Heart left ventricle (tissue), 16 donors: ENCODE measurements at places on chromosomes 6 and 20.

GRCh38 chr6:109769213-109769612 is 78.1 kb downstream of the FIG4 start:
- no peak for DNase-seq

DNA sequence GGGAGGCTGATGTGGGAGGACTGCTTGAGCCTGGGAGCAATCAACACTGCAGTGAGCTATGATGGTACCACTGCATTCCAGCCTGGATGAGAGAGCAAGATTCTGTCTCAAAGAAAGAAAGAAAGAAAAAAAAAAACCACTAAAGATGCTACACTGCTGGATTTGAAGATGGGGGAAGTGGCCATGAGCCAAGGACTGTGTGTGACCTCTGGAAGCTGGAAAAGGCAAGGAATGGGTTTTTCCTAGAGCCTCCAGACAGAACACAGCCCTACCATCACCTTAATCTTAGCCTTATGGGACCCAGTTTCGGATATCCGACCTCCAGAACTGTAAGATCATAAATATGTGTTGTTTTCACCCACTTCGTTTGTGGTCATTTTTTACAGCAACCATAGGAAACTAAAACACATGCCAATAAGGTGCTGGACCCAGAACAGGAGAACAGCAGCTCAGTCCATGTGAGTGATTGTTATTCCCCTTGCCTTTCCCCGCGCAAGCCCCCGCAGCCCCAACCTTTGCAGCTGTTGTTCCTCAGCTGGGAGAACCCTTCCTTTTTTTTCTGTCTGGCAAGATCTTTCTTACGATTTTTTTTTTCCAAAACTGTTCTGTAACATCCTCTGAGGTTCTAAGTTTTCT is 11.1 kb upstream of the VAPB start:
- DNase-seq = no peak

DNA sequence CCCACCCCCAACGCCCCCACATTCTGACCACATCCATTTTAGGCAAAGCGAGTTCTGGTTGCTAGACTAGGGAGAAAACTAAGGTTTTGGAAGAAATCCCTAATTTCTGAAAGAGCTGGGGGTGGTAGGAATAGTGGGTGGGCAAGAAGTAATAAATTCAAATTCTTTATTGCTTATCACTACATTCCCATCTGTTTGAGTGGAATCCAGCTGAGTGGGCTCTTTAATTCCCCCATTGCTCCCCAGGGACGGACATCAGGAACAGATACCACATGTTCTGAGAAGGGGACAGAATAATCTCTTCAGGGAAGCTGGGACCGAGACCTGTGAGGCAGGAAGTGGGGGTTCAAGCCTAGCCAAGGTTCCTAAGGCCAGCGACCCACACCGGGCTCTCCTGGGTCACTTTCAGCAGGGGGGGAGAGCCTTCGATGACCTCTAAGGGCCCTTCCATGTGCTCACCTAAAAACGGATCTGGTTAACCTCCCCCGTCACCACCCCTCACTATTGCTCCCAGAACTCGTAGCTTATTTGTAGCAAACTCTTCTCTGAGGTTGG is 42.3 kb upstream of the MRPS10 start:
- DNase-seq = peak; percentile 31

DNA sequence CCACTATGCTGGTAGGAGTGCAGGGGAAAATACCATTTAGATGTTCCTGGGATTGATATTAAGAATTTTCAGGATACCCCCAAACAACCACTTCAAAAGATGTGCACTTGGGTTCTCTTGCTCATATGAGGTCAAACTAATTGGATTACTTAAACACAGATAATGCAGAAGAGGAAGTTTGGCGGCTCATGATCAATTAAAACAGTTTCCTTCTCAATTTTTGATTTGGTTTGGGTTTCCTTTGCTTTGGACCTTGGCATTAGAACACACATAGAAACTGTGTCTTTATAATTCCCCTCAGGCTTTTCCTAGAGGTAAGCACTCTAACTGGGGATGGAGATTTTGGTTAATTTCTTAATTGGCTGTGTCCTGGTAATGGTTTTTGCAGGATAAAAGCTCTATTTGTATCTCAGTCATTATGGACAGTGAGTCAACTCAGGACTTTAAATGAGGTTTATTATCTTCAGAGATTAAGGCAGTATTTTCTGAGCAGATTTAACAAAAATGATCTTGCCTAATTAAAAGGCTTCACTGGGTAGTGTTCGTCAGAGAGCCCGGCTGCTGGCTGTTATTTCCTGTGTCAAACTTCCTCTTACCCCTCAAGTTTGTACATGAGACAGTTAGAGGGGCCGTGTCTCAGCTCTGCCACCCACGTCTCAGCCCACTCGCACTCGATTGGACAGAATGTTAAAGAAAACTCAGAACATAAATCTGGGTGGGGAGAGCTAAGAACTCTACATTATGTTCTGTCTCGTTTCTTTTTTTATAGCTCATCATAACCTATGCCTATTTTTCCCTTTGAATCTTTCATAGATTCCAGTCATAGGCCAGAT is 50.3 kb upstream of the PREP start:
- DNase-seq = no peak

- no peak for DNase-seq
Measured at GRCh38 chr6:63504777-63505384, 67.4 kb upstream of the LOC128125822 start.

DNA sequence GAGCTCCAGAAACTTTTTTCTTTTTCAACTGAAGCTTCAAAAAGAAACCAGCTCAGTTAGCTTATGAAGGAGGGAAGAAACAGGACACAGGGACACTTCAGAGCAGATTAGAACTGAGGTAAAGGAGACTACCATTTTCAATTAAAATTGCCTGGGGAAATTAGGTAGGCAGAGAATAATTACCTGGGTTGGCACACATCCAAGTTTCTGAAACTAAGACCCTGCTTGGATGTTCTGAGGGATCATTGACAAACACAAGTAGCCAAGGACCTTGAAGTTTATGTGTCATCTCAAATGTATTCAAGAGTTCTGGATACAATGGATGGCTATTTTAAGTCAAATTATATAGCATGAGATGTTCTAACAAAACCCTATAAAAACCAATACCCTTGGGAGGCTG is 137.6 kb downstream of the PLCB4 start:
- DNase-seq = no peak

DNA sequence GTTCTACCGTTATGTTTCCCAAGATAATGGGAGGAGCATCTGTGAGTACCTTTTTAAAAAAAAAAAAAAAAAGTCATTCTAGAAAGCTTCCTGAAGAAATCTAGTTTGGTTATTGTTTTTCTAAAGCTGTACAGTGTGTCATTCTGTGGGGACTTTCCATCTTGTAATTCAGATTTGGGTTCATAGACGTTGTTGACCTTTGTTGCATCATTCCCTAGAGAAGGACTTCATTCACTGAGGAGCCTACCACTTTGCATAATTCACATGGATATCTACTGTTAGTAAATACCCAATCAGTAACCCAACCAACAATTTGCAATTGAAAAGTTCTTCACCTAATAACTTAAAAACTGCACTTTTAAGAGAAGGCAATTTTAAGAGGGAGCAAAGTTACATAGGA is 60.1 kb downstream of the RPP40 start:
- DNase-seq = no peak

DNA sequence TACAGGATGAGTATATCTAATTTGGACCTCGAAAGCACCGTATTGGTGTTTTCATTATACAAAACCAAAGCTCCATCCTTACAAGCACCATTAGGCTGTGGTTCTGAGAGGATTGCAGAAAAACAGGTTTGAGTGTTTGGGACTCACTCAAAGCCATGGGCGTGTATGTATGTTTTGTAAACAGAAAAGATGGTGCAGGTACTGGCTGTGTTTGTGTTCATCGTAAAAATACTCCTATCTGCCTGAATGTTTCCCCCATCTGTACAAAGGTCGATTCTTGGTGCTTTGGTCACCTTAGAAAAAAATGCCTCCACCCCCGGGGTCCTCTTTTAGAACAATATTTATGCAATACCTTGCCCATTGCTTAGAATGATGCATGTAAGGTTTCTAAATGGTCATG is 286.6 kb downstream of the TSHZ2 start:
- no peak for DNase-seq

GRCh38 chr20:1415667-1416468 is 23.0 kb upstream of the FKBP1A start:
- no peak for DNase-seq

DNA sequence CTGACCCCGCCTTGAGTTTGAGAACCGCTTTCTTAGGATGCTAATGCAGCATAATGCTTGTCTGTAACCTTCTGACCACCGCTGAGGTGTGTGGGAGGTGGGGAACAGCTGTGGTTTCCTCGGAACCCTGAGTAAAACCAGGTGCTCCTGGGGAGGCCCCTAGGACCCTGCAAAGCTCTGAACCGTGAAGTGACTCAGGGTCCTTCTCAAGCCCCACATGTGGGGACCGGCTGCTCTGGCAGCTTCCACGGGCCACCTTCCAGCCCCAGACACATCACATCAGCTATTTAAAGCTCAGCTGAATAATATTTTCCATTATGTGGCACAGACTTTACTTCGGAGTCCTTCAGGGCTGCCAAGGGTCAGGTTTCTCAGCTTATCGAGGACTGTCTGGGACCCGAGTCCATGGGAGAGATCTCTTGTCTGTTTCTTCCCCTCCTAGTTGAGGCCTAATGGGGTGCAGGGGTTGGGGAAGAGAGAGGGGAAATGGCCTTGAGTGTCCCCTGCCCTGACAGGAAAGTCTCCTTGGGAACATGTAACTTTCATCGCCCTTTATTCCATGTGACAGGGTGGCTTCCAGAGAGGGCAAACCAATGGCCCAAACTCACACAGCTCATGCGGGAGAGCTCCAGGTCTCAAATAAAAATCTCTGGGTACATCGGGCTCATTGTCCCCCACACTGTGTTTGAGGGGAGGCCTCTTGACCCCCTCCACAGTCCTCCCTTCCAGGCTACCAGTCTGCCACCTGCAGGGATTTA is 186.1 kb upstream of the SLC24A3 start:
- DNase-seq = no peak

- DNase-seq = no peak
Measured at GRCh38 chr6:20577173-20577688, 43.0 kb downstream of the CDKAL1 start.

DNA sequence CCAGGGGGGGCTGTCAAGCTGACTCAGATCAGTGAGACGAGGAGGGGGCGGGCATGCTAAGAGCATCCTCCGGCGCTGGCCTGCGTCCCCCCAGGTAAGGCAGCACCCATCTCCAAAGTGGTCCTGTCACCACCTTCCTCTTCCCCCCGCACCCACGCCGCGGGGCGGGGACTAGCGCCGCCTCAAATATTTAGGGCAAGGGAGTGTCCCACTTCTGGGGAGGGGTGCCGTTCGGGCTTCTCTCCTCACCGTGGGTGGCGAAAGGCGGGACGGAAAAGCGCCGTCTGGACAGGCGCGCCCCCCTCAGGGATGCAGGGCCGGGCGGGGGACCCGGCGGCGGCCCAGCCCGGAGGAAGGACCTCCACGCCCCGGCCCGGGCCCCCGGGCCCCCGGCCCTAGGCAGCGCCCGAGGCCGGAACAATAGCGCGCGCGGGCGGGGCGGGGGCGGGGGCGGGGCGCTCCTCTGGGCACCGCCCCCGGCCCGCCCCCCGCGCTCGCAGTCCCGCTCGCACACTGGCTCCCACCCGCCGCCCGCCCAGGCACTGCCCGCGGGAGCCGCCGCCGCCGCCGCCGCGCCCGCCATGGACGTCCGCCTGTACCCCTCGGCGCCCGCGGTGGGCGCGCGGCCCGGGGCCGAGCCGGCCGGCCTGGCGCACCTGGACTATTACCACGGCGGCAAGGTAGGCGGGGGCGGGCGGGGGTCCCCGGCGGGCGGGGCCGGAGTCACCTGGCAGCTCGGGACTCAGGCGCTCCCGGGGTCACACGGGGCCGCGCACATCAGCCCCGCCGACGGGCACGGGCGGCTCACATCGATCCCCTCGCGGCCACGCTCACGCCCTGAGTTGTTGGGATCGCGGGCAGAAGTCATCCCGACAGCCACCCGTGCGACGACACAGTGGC is at the start of gene TOX2:
TOX2 (plus strand) TSS at position 542 of the 900 bp plus-strand sequence; CDS start at position 582, 40 bp downstream.
- DNase-seq = peak; percentile 60

DNA sequence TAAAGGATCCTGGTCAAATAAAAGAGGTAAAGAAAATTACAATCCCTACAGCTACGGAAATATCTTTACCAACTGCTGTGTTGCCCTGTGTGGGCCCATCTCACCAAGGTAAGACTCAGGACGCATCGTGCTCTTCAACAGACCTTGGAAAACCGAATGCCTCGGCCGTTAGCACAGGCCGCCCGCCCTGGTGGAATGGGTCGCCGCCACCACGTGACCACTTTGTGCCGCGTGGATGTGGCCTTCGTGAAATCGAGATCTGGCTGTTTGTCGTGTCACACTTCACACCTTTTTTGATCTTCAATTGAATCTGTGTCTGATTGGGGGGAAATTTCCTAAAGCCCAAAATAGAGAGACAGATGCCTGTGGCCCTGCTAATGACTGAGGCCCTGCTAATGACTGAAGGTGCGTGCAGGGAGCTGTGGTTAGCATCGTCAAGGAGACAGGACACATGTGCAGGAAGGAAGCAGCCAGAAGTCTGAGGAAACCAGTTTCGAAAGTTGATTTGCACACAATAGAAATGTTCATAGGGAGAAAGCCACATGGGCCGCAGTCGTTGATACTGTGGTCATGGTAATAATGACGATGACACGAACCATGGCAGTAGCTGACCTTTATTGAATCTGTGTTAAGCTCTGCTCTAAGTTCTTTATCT is 175.7 kb upstream of the SNX9 start:
- DNase-seq = no peak

- DNase-seq = no peak
Measured at GRCh38 chr6:163092876-163093275, 321.6 kb upstream of the QKI start.
